HuH-7 (cell line): ENCODE measurements at places on chromosomes 16 and 17.
A peak's percentile ranks its signal among the peaks of the same experiment; 100 is the strongest.

- no peak for DNase-seq
These were observed 14.4 kb downstream of the CNTROB start for GRCh38 chr17:7946441-7946840.

DNA sequence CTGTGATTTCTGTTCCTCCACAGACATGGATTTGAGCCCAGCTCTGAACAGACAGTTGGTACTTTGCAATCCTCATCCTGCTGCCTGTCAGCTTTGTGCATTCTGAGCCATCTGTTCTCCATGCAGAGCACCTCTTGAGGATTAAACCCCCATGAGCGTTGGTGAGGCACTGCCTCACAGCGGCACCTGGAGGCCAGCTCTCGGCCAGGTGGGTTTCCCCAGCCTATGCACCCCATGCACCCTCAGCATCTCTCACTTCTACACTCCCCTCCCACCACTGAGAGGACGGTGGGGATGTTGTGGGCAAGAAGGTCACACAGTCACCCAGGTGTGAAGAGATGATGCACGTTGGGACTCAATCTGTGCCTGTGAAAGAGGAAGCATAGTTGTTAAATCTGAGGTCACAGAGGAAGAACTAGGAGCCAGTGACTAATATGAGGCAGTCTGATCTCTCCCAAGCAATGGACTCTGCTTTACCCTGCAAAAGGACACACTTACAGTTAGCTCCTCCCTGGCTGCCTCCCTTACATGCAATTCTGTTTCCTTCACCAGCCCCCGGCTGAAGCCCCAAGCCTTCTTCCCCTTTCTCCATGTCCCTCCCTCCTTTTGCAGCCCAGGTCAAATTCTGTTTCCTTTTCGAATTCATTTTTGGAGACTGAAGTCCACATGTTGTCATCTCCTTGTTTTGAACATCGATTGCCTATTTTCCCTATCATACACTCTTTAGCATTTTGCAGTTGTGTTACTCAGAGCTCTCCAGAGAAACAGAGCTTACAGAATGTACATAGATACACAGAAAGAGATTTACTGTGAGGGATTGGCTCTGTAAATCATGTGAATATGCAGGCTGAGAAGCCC is 58.5 kb downstream of the HS3ST3B1 start:
- DNase-seq, result no peak

DNA sequence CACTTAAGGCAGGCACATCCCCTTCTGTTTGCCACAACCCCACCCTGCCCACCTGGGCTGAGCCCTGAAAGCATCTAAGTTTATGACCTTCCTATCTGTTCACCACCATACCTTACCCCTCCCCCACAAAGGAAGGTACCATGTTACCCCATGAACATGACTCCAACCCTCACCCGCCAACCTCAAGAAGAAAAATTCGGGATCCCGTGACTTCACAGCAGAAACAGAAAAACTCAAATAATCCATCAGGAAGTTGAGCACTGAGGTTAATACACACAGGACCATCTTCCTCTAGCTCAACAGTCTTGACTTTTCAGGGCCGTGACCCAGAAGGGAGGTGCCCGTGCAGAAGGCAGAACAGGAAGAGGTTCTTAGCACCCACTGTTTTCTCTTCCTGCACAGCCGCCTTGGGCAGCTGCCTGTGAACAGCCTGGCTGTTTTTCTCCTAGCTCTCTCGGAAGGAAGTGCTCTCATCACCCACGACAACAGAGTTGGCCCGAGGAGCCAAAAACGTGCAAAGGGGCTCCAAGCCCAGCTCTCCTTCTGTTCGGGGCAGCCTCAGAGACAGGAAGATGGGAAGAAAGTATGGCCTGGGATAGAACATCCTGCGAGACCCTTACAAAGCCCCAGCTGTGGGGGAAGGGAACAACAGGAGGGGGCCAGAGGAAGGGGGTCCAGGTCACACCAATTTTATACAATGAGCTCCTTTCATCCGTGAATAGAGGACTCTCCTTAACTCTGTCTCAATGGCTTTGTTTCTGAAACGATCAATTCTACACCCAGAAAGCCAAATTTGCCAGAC is 101.1 kb downstream of the XYLT1 start:
- no peak for DNase-seq

GRCh38 chr17:76714822-76715495 is 4.2 kb upstream of the MXRA7 start:
- peak; percentile 56 for DNase-seq

- DNase-seq, result no peak
These were observed 3.2 kb upstream of the SNN start for GRCh38 chr16:11665071-11665491.

DNA sequence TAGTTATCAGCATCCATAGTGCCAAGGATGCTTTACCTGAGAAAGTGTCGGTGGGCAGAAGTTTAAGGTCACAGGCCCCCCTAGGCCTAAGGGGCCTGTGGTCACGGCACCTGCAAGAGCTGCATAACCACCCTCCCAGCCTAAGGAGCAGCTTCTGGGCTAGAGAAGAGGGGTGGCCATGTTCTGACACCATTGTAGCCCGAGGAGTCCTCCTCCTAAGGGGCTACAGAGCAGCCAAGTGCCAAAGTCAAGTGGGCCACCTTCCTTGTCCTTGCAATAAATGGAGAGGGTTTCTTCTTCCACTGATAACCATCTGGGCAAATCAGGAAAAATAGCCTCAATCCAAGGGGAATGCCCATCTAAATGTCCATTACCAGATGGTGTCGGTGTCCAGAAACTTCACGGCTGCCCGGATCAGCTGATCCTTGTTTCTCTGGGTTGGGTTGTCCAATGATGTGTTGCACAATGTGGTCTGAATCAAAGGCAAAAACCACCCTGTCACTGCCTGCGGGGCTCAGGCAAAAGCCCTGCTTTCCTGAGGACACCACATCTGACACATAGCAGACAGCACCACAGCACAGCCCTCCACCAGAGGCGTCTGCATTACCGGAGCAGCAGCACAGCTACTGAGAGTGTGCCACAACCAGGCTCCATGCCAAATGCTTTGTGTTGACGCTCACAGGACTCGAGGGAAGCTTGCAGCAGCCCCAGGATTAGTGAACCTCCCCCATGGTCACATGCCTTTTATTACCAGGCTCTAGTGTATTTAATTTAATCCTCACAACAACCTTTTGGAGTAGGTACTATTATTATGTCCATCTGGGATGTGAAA is 12.8 kb downstream of the ATPAF2 start:
- no peak for DNase-seq

GRCh38 chr17:39916918-39917317 is 1.5 kb downstream of the GSDMB start:
- no peak for DNase-seq

DNA sequence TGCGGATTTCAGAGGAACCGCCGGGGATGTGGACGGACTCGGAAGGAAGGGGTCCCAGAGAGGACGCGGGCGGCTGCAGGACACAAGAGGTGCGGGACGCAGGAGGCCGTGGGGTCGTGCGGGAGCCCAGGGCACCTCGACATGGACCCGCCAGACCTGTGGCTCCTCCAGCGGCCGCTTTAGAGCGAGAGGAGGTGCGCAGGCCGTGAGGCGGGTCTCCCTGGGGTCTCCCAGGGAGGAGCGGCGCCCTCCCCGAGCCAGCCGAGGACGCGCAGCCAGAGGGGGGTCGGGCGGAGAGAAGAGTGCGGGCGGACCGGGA is 6.8 kb upstream of the FLYWCH1 start:
- DNase-seq, result no peak

GRCh38 chr17:79171188-79171587 is 96.6 kb downstream of the ENGASE start:
- DNase-seq, result no peak
